ENCODE measurements at places on chromosomes 12 and 14.

GRCh38 chr14:104778694-104779331 lies 16.7 kb downstream of the AKT1 start:
- DNase-seq, result no peak

- no peak for DNase-seq
Observed at GRCh38 chr12:42490261-42490842, 99.2 kb downstream of the PRICKLE1 start.

DNA sequence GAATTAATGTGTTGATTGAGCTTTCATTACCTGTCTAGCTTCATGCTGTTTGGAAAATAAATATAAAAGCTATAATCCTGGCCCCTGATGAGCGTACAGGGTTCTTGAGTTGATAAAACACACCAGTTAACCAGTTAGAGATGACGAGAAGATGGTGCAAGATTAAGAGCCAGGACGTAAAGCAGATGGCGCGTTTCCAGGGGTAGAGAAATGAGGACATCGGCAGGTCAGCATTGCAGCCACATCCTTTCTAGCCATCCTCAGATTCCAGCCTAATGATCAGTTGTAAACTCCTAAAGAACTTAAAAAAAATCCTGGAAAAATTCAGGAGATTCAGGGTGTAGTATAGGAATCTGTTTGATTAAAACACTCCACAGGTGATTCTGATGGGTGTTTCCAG lies 203.7 kb downstream of the CACNA1C start:
- DNase-seq, result no peak

GRCh38 chr14:91693346-91693745 lies 38.5 kb downstream of the CATSPERB start:
- DNase-seq, result peak; percentile 83

DNA sequence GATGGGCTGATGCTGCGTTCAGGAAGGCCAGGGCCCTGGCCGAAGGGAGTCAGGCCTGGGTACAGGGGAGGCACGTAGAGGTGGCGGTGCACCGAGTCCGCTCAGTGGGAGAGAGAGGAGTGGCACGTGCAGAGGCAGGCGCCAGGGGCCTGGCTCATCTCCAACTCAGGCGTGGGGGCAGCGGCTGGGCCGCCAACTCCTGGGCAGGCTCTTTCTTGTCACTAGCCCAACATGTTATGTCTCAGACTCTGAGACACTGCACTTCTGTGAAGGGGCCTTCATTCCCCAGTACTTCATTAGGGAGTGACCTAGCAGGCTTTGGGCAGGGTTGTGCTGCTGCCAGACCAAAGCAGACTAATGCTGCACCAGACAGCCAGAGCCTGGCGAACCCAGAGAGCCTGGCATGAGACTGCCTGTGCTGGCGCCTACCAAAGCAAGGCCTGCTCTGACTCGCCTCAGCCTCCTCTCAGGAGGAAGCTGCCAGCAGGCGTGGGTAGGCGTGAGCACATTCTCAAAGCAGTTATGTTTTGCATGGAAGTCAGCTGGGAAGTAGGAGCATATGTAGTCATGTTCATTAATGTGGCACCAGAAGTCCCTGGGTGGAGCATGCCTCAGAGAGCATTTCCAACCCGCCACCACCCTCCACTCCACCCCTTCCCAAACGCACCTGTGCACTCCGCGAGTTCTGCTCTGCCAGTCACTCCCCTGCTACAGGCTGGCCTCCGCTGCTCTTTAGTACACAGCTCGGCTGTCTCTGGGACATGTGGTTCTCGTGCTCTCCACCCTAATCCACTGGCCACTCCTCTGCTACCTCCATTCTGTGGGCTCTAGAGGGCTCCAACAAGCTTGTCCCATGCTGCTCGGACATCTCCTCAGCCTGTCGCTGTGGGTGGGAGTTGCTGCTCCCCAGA lies 9.7 kb downstream of the CKB start:
- DNase-seq, result peak; percentile 95

DNA sequence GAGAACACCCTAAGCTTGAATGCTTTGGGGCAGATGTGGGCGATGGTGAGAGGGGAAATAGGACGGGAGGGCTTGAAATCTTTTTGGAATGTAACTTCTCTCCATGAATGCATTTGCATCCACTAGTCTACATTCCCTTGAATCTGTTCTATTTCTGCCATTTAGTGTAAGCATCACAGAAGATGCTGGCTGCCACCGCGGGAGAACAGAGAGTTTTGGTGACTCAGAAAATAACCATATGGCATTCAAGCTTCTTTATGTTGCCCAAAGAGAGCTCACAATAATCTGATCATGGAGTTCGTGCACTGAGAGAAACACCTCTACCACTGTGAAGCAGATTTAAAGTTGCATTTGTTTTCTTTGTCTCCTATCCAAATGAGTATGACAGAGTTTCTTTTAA lies 52.6 kb upstream of the OTX2 start:
- DNase-seq, result no peak

DNA sequence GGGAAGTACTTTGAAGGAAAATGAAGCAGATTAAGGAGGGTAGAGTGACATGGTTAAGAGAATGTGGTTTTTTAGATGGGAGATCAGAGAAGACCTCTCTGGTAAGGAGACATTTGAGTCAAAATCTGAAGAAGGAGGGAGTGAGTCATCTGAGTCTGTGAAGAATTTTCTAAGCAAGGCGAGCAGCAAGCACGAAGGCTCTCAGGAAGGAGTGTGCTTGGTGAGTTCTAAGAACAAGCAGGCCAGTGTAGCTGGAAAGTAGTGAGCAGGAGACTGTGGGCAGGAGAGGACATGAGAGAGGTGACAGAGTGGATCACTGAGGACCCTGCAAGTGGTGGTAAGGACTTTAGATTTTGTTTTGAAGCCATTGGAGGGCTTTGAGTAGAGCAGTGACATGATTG lies 76.3 kb upstream of the FUT8 start:
- DNase-seq, result no peak

DNA sequence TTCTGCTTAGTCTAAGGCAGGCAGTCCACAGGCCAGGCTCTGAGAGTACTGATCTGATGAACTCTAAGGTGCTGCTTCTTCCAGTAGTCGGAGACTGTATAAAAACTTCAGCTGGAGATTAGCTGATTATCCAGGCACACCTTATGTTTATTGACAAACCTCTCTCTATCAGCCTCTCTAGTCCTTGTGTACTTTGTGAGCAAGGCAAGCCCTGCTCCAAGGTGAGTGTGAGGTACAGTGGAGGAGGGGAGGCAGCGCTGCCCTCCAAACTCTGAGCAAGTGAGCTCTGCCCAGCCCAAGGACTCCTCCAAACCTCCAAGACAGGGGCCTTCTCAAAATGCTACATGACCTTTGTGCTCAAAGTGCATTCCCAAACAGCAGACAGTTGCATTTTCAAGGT lies 95.9 kb upstream of the CDKN3 start:
- no peak for DNase-seq

- DNase-seq, result no peak
Observed at GRCh38 chr14:23530375-23531055, 21.1 kb downstream of the ZFHX2 start.

DNA sequence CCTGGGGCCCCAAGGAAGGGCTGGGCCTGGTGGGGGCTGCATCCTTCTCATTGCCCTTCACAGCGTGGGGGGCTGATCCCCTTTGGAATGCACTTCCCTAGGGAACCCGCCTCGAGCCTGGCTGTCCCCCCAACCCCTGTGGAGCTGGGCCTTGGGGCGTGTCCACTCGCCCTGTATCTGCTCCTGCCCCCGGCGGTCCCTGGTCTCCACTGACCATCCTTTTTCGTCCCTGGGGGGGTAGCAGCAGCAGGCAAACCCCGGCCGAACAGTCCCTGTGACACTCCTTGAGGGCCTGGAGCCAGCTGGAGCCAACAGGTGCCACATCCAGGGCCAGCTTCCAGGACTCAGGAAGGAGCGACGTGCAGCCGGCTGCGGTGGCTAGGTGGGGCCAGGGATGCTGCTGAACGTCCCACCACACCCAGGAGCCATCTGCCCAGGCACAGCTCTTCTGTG lies 9.4 kb upstream of the GPR132 start:
- no peak for DNase-seq

GRCh38 chr14:59787045-59787674 lies 83.4 kb downstream of the RTN1 start:
- no peak for DNase-seq

- DNase-seq, result no peak
Observed at GRCh38 chr14:68762953-68763764, 29.7 kb downstream of the ZFP36L1 start.

DNA sequence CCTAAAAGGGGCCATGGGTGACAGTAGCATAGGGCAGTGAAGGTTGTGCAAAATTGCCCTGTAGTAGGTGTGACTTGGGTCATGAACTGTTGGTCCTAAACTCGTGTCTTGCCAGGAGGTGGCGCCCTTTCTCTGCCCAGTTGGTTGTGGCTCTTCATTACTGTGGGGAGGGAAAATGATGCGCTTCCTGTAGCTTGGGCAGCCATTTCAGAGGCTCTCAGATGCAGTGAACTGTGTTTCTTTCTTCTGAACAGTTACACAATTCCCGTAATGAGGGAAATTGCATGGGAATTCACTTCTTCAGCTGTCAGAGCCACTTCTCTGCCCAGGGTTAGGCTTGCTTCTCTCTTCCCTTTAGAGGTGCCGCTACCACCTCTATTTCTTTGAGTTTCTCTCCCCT lies 148.1 kb upstream of the NRXN3 start:
- no peak for DNase-seq

DNA sequence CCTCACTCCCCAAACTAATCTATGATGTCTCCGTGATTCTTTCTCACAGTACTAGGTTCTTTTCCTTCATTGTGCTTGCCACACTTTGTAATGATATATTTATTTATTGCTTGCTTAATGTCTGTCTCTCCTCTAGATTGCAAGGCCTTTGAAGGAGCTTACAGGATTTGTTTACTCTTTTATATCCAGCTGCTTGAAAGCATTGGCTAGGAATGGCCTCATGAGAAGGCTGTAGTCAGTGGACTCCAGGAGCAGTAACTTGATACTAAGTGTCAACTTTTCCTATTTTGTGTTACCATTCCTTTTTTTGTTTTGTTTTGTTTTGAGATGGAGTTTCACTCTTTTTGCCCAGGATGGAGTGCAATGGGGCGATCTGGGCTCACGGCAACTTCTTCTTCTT lies 7.3 kb upstream of the FAM234B start:
- no peak for DNase-seq

- DNase-seq, result no peak
Observed at GRCh38 chr14:105709281-105710118, 183.1 kb downstream of the TMEM121 start.

GRCh38 chr12:11136075-11136474 lies 1.6 kb upstream of the TAS2R30 start:
- DNase-seq, result no peak

GRCh38 chr12:45322810-45323209 lies 106.9 kb downstream of the ANO6 start:
- no peak for DNase-seq
